ENCODE measurements at places on chromosomes 16 and 17.

GRCh38 chr16:1432388-1433262 is 1.7 kb downstream of the PERCC1 start:
- peak; percentile 66 for DNase-seq

DNA sequence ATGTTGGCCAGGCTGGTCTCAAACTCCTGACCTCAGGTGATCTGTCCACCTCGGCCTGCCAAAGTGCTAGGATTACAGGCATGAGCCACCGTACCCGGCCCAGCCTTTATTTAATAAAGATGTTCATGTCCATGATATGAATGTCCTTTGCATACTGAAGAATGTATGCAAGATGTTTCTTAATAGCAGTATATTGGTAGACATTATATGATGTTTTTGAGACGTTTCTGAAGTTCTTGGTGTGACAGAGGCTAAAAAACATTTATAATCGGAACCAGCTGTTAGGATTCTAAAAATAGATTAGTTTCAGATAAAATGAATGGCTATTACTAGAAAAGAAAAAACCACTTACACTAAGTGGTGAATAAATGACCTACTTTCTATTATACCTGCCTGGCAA is 11.8 kb downstream of the PDZD9 start:
- DNase-seq = no peak

GRCh38 chr17:28700830-28701492 is 10.7 kb downstream of the PROCA1 start:
- DNase-seq = peak; percentile 55

DNA sequence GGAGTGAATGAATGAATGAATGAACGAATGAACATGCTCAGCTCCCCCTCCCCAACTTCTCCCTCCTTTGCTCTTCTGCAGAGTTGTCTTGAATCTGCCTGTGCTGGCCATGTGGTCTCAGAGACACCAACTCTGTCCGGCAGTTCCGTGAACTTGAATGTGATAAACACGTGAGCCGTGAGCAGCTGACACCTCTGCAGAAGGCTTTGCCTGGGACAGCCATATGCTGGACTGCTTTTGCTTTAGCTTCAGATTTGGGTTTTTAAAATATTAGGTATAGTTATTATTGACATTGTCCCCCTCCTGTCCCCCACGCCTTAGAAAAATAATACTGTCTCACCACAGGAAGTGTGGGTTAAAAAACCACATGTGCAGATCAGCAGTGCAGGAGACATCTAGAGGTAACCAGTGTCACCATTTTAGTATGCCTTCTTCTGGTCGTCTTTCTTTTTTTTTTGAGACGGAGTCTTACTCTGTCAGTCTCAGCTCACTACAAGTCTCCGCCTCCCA is 83.8 kb downstream of the ABCC1 start:
- no peak for DNase-seq

- DNase-seq = no peak
These were observed 51.0 kb upstream of the MARCHF10 start for GRCh38 chr17:62859146-62859545.

DNA sequence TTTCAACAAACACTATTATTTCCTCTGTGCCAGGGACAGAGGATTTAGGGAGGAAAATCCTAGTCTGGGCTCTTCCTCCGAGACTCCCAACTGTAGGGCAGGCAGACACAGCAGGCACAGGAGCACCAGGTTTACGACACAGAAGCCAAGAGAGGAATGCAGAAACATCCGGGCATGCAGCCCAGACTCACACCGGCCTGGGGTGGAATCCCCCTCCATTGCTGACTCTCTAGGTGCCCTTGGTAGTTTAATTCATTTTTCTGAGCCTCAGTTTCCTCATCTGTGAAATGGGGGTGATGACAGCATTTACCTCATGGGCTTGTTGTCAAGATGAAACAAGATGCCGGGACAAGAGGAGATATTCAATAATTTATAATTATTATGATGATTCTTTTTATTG is 14.9 kb downstream of the CA4 start:
- no peak for DNase-seq

DNA sequence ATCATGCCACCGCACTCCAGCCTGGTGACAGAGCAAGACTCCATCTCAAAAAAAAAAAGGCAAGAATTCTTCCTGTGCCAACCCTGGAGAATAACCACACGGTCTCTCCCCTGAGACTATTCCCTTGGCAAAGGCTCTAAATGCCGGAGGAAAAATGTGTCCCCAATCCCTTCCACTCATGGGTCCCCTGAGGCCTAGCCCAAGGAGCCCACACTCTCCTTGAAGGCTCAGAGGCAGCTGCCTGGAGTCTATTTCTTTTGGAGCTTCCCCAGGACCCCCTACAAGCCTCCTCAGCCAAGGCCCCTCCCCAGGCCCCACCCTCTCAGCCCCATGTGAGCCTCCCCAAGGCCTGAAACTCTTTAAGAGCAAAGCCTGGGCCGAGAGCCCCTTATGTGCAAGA is 16.6 kb downstream of the CEP131 start:
- DNase-seq = no peak

GRCh38 chr16:49365711-49366509 is 7.7 kb upstream of the C16orf78 start:
- no peak for DNase-seq

DNA sequence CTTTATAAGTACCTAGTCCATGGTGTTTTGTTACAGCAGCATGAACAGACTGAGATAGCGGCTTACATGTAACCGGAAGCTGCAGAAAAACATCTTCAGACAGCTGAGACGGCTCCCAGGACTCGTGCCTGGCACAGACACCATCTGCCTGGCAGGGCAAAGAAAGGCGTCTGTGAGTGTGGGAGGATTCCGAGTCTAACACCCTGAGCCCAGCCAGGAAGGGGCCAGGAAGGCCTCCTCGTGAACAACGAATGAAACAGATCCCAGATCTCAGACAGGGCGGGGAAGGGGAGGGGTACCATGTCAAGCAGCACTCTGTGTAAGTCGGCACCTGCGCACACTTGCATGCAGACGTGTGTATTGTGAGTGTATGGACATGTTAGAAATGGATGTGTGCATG is 4.4 kb upstream of the CSNK1D start:
- DNase-seq = no peak

GRCh38 chr16:10033556-10033955 is 148.7 kb downstream of the GRIN2A start:
- DNase-seq = no peak

DNA sequence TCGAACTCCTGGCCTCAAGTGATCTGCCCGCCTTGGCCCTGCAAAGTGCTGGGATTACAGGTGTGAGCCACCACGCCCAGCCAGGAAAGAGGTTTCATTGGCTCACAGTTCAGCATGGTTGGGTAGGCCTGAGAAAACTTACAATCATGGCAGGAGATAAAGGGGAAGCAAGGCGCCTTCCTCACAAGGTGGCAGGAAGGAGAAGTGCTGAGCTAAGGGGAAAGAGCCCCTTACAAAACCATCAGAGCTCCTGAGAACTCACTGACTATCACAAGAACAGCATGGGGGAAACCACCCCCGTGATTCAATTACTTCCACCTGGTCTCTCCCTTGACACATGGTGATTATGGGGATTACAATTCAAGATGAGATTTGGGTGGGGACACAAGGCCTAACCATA is 411.7 kb upstream of the ZFHX3 start:
- no peak for DNase-seq

DNA sequence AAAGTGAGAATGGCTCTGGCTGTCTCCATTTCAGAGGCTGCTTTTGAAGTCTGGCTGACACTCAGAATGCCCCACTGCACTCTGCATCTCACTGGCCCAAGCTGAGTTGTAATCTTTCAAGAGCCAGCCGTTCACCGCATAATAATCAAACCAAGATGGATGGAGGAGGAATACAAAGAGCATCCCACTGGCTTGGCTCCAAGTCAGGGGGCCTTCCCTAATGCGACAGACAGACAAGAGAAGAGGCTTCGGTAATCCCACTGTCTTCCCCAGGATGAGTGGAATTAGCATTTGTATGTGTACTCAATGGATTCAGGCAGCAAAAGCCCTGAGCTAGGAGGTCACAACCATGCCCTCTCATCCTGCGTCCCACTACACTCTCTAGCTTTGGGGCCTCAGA is 68.0 kb downstream of the CBLN1 start:
- DNase-seq = peak; percentile 74

GRCh38 chr16:9275816-9276354 is 184.4 kb downstream of the HAPSTR1 start:
- DNase-seq = no peak

DNA sequence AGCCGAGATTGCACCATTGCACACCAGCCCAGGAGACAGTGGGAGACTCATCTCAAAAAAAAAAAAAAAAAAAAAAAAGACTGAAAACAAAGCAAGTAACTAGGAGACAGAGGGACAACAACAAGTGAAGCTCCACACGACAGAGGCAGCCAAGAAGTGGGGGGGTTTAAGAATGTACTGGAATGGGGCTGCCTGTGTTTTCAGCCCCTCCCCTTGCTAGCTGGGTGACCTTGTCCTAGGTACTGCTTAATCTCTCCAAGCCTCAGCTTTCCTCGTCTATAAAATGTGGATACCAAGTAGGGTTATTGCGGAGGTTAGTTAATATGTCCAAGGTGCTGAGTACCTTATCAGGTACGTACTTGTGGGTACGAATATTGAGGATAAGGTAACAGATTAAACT is 163.8 kb upstream of the CACNG5 start:
- DNase-seq = no peak

DNA sequence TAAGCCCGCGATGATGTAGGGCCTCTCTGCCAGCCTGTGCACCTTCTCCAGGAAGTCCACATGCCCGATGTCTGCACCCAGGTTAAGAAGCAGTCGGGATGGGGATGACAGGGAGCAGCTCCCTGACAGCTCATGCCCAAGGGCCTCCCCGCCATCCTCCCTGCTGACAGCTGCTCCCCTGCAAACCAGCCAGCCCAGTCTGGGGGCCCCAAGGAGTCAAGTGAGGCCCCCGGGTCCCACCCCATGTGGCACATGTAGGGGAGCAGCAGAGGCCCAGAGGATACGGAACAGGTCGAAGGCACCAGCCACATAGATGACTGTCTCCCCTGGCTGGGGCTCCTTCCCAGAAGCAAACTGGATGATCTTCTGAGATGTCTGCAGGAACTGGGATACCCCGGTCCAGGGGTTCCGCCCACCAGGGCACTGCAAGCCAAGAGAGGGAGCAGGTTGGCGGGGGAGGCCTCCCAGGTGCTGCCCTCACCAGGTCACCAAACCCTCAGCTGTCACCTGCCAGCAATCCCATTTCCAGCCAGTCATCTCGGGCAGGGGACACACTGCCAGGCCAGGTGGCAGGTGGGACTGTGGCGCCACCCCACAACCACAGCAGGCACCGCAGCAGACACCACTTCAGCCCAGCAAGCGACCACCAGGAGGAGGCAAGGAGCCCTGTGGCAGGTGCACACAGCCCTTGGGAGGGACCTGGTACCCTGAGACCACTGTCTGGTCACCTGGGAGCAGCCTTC is 4.6 kb downstream of the PCYT2 start:
- DNase-seq = peak; percentile 77

DNA sequence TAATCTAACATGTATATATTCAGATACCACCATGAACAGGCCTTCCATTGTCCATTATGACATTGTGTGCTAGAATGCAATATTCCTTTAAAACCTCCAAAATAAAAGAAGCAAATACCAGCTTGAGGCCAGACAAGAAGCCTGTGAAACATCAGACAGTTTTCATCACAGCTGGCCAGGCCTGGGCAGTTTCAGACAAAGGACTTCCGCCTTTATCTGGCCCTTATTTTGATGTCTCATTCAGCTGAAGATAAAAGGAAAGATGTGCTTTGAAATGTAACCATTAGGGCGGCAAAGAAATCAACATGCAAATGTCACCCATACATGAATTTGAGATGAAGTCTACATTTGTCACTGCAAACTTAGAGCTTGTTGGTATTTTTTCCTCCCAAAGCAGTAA is 737.5 kb downstream of the KCNJ2 start:
- DNase-seq = peak; percentile 7

DNA sequence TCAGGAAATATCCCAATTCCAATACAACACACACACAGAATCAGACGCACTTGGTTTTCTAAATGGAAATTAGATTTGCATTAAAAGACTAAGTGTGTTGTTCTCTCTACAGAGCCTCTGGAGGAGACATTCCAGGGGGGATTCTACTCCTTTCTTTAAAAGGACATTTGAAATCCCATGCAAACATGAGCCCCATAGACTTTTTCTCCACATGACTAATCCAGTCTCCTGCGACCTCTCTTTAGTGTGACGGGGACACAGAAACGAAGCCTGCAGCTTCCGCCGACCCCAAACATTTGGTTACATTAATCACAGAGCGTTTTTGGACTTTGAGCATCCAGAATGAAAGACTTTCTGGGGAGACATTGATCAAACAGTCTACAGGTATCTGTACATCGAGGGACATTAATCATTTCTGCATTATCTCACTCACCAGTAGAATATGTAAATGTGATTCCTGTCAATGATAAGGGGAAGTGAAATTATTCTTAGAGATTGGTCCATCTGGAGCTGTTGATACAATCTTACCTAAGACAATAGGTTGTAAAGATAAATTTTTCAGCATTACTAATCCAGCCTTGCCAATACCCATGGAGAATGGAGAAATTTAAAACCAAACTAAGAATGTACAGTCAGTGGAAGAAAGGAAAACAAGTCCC is 103.4 kb upstream of the IRX3 start:
- DNase-seq = no peak

DNA sequence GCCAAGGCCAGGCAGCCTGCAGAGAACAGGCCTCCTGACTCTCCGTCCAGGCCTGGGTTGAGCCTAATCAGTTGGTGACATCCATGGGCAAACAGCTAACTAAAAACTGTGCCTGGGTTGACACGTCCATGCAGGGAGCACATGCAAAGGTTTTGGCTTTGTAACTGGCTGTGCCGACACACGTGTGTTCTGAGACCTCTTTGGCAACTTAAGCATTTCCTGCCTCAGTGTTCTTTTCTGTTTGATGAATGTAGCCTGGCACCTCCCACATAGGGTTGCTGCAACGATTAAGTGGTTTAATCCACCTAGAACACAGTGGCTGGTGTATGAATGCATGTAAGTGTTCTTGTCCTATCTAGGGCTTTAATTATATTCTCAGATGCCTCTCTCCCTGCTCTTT is 3.2 kb downstream of the BCO1 start:
- no peak for DNase-seq

DNA sequence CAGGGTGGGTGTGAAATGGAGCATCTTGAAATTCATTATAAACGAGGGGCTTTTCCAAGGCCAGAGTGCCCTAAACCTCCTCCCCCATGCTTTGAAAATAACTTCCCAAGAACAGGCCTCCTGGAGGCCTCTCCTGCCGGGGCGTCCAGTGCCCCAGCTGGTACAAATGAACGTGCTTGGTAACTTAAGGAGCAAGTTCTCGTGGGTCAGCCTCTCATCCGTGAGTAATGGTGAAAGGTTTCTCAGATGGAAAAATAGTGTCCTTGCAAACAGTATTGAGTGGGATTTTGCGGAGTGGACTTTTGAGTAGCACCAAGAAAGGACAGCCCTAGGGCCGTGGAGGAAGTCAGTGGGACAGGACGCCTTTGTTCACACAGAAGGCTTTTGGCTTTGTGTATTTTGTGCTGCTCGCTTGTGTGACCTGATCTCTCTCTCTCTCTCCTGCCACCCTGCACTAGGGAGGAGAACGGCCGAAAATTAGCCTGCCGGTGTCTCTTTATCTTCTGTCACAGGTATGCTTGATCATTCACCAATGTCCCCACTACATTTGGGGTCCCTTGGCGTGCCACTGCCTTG is 34.6 kb downstream of the CLEC16A start:
- no peak for DNase-seq

- no peak for DNase-seq
These were observed 306.3 kb downstream of the CNTNAP4 start for GRCh38 chr16:76583466-76583865.

- DNase-seq = peak; percentile 36
These were observed 44.0 kb downstream of the PLCG2 start for GRCh38 chr16:81823111-81823510.
